M059J (cell line): ENCODE measurements at places on chromosomes 2 and 18. TPM values are rescaled to one million over a fixed set of nuclear protein-coding genes. Genes with fewer than 3 reads are reported as not detected.

GRCh38 chr2:215736653-215737290 lies 276.6 kb downstream of the MREG start:
- peak; percentile 41 for DNase-seq

Gene POMC
- not detected in 2 replicates for total RNA-seq

- peak; percentile 87 for DNase-seq
Measured at GRCh38 chr2:112644155-112644932, 1.4 kb upstream of the SLC20A1 start.

- no peak for DNase-seq
Measured at GRCh38 chr2:15890124-15890754, 50.1 kb upstream of the MYCN start.

- peak; percentile 91 for DNase-seq
Measured at GRCh38 chr18:42048158-42048557, 93.1 kb downstream of the PIK3C3 start.
